ENCODE measurements at places on chromosomes 16 and 17.

DNA sequence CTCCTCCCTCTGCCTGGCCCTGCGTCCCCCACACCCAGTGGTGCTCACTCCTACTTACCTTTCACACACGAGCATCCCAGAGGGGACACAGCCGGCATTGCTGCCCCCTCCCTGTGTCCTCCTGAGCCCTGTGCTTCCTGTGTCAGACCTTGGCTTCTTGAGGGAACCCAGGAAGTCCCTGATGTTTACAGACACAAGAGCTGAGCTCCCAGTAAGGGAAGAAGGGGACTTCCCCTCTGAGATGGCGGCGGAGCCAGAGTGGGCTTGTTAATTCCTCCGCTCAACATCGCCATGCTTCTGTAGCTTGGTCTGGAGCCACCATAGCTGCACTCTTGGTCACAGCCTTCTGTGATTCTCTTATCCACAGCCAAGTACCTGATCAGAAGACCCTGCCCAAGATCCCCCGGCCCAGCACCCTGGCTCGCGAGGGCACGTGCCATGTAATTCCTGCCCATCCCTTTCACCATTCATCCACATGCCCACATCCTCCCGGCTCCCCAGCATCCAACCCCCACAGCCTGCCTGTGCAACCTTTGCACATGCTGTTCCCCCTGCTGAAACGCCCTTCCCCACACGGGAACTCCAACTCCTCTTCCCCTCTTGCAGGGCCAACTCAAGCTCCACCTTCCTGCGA is 127.4 kb upstream of the FOXF1 start:
- DNase-seq, result no peak

GRCh38 chr16:81831722-81832126 is 52.6 kb downstream of the PLCG2 start:
- DNase-seq, result no peak

- DNase-seq, result no peak
Measured at GRCh38 chr17:27496437-27496943, 40.2 kb downstream of the KSR1 start.

DNA sequence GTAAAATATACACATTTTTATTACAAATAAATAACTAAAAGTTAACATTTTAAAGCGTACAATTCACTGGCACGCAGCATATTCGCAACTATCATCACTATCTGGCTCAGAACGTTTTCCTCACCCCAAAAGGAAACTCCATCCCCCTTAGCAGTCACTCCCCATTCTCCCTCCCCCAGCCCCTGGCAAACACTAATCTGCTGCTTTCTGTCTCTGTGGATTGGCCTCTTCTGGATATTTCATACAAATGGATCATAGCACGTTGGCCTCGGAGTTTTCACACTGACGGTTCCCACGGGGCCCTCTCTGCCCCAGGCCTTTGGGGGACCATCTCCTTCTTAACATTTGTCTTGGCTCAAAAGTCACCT is 64.6 kb downstream of the RTN4RL1 start:
- DNase-seq, result no peak

Data from stimulated activated CD4-positive, alpha-beta T cell treated with anti-CD3 and anti-CD28 coated beads, Interleukin-15, amount 100 ng/mL, for 1 hour (primary cell).